GM04504 (cell line): ENCODE measurements at places on chromosomes 6 and 20.
A peak's percentile ranks its signal among the peaks of the same experiment; 100 is the strongest.

GRCh38 chr20:33673410-33674293 lies 576 bp downstream of the NECAB3 start:
- no peak for DNase-seq

- no peak for DNase-seq
These were observed 81.1 kb downstream of the PRDM1 start for GRCh38 chr6:106167096-106167814.

GRCh38 chr6:26594730-26595632 lies 1.8 kb upstream of the ABT1 start:
- DNase-seq, result no peak

GRCh38 chr20:2709205-2709981 lies 16.8 kb downstream of the EBF4 start:
- DNase-seq, result no peak

GRCh38 chr6:14365393-14365792 lies 247.8 kb downstream of the CD83 start:
- no peak for DNase-seq

DNA sequence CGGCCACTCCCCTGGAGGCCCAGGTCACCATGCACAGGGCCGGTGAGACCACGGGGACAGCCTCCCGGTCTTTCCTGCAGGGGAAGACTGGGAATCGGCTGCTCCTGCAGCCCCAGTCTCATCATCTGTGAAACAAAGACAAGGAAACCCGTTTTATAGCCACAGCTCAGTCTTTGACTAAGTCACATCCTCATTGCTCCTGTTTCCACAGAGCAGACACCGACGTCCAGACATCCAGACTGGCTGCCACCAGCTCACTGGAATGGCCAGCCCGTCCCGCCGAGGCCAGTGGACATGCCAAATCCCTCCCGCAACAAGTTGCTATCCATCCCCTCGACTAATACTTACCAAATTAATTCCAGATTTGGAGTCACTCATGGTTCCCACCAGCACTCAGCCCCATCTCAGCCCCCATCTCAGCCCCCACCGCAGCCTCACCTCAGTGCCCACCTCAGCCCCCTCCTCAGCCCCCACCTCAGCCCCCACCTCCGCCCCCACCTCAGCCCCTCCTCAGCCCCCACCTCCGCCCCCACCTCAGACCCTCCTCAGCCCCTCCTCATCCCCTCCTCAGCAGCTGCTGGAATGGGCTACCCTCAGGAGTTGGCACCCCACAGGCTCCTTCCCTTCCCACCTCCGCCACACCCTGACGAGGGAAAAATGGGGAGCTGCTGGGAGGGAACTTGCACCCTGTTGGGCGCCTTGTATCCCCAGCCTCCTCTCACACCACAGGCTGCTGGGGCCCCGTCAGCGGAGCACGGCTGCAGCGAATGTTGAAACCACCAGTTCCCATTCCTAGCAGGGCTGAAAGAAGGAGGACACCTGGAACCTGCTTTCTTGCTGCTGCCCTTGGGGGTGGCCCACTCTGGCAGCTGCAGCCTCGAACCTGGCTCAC lies 48.7 kb downstream of the YTHDF1 start:
- no peak for DNase-seq

- DNase-seq, result no peak
These were observed 40.1 kb downstream of the RNF144B start for GRCh38 chr6:18427296-18427695.

DNA sequence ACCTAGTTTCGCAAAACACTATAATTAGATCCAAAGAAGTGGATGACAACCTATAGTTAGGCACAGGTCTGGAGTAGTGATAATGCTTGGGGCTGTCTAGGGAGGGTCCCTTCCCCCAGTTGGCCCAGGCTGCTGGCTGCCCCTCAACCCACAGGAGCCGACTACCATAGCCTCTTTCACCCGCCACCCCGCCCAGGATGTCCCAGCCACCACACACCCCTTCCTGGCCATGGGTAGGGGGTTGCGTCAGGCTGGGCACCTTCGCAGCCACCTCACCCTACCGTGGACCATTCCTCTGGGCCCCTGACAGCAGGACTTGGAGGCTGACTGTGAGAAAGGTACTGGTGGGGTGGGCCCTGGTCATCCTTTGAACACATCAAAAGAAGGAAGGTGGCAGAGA lies 8.5 kb downstream of the TFEB start:
- DNase-seq, result no peak

- peak; percentile 30 for DNase-seq
These were observed 20.6 kb upstream of the SGK2 start for GRCh38 chr20:43537921-43538877.

DNA sequence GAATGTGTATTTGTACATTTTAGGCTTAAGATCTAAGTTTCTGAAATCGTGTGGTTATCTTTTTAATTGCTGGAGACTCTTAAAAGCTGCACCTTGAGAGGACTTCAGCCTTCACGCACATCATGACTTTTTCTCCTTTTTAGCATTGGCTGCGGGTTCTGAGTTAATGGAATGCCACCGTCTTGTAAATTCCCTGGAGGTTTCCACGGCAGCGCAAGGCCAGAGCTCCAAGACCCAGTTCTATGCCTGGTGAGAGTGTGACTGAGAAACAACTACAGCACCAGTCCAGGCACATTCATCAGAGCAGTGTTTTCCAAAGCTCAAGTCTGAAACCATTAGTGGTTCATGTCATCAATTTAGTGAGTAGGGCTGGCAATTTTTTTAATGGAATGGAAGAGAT lies 23.0 kb downstream of the PRR18 start:
- DNase-seq, result no peak

- DNase-seq, result no peak
These were observed 18.4 kb upstream of the MRPS18A start for GRCh38 chr6:43705996-43706395.

GRCh38 chr6:37059344-37060194 lies 54.1 kb downstream of the FGD2 start:
- peak; percentile 94 for DNase-seq

DNA sequence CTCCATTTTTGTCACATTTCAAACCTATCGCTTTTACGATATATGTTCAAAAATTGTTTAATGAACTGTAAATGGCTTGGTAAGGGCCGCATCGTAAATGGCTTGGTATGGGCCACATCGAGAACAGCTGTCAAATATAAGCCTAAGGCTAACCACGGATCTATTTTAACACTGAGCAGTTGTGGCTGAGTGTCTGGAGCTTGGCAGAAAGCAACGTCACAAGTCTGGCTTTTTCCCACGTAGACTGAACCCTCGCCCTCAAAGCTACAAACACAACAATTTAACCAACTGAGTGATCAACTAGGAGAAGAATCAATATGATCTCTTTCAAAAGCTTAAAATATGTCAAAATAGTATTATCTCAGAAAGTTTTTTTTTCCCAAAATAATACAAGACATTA lies 71.4 kb upstream of the PRSS16 start:
- no peak for DNase-seq

DNA sequence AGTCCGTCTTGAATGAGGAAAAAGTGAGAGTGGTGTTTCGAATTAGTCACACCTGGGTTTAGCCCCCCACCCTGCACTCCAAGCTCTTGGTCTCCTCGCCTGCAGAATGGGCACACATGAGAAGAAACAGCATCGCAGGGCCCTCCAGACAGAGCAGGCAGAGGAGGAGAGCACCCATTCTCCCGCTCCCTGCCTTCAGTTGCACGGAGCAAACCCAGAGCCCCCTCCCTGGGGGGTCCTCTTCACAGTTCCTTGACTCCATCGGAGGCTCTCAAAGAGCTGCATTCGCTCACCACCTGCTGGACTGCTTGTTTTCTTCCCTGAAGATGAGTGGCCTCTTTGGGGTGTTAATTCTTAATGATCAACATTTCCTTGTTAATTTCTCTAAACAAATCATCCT lies 5.1 kb downstream of the CST7 start:
- DNase-seq, result no peak

DNA sequence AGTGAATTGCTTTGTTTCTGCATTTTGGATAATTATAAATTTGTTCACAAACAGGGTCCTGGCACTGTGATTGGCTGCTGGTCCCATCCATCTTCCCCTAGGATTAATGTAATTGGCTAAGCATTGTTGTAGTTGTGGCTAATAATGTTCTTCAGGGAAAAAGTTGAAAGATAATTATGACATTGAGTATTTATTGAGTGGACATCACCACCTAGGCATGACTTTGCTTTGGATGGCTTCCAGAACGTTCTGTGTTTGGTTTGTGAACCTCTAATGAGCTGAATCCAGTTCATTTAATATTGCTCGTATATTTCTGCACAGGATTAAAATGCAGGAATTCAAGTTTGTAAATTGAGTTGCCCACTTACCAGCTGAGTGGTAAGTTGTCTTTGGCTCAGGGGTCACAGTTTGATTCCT lies 55.1 kb downstream of the ARID1B start:
- DNase-seq, result peak; percentile 16

- DNase-seq, result no peak
These were observed 92.4 kb upstream of the NFATC2 start for GRCh38 chr20:51634877-51635276.

DNA sequence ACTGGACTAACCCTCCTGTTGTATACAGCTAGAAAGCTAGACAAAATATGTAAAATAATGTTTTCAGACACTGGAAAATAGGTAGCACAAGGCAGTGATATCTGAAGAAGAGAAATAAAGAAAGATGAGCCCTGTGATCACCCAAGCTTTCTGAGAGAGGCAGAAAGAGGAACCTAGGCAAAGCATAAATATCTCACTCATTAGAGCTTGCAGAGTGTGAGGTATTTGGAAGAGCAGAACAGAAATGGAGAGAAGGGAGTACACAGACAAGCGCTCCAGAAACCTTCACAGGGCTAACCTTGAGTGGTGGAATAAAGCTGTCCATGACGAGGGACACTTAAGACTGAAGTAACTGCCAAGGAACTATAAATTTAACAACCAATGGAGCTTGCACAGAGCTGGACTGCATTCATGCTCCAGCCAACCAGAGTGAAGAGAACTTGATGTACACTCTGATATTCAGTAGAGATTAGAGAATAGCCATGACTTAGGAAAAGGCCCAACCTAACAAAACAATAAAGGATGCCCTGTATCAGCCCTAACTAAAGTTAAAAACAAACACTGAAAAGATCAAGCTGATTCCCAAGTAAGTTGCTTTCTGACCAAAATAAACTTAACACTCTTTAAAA lies 280.9 kb upstream of the STXBP5 start:
- no peak for DNase-seq

GRCh38 chr6:74901576-74901975 lies 304.3 kb downstream of the COL12A1 start:
- no peak for DNase-seq

GRCh38 chr6:66568271-66568670 lies 861.2 kb upstream of the EYS start:
- no peak for DNase-seq

DNA sequence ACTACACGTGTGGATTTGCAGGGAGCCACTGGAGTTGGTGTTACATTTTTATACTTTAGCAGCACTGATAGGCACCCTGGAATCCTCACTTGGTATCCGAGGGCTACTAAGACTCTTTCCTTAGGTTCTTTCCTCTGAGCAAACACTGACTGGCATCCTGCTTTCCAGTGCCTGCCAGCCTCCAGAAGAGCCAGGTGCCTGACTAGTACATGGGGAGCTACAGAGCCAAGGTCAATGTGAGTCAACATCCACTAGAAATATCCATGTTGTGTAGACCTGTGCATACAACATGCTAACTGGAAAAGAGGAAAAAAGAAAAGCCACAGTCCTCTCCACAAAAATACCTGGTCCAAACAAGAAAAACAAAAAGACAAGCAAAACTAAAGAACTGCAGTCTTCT lies 5.9 kb downstream of the TUBB1 start:
- DNase-seq, result no peak

DNA sequence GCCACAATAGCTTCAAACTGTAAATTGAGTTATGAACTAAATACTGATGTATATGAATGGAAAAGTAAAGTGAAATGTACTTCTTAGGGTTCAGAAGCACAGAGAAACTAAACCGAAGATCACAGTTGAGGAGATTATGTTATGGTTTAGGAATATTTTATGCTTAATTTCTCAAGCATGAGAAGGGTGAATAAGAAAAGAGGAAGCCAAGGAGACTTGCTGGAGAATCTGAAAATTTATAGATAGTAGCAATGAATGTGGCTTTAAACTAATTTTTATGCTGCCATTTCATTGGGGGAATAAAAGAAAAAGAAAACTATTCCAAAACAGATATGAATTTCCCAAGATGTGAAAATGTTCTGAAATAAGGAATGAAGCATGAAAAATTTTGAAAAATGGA lies 5.6 kb downstream of the ANKS1A start:
- no peak for DNase-seq

GRCh38 chr6:25280344-25281074 lies 1.3 kb downstream of the CARMIL1 start:
- no peak for DNase-seq

DNA sequence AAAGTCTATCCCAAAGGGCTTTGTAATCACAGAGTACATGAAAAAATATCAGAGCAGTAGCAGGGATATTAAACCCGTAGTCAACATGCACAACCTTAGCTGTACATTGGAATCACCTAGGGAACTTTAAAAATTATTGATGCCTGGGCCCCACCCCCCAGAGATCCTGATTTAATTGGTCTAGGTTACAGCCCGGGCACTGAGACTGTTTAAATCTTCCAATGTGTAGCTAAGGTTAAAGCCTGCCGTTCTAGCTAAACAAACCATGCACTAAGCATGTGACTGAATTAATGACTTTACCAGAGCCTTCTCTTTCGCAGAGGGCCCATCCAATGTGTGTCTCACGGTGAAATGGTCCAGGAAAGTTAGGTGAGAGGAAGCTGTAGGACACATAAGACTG lies 14.1 kb upstream of the JAG1 start:
- no peak for DNase-seq

DNA sequence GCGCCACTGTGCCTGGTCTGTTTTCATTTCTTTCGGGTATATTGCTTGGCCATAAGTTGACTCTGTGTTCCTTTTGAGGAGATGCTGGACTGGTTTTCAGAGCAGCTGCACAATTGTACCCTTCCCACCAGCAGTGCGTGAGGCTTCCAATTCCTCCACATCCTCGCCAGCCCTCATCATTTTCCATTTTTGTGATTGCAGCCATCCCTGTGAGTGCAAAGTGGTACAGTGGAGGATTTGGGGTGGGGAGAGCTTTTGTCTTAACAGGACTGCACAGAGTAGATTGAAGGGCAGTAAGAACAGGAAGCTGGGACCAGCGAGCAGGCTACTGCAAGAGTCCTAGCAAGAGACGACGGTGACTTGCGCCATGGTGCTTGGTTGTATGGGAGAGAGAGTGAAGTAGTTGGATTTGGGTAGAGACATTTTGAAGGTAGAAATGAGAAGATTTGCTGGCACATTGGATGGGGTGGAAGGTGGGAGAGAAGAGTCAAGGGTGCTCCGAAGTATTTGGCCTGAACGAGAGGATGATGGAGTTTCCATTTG lies 18.3 kb downstream of the BCAS4 start:
- DNase-seq, result no peak

- DNase-seq, result no peak
These were observed 81.9 kb downstream of the TFAP2C start for GRCh38 chr20:56711018-56711417.

- no peak for DNase-seq
These were observed 2.6 kb downstream of the NPEPL1 start for GRCh38 chr20:58695084-58695722.

- no peak for DNase-seq
These were observed 238.8 kb downstream of the HIVEP2 start for GRCh38 chr6:142706210-142706609.

- no peak for DNase-seq
These were observed 617.6 kb downstream of the COL12A1 start for GRCh38 chr6:74588094-74588832.

GRCh38 chr20:46343975-46344357 lies 35.7 kb upstream of the CDH22 start:
- no peak for DNase-seq
